ENCODE measurements at places on chromosomes 16 and 17.

DNA sequence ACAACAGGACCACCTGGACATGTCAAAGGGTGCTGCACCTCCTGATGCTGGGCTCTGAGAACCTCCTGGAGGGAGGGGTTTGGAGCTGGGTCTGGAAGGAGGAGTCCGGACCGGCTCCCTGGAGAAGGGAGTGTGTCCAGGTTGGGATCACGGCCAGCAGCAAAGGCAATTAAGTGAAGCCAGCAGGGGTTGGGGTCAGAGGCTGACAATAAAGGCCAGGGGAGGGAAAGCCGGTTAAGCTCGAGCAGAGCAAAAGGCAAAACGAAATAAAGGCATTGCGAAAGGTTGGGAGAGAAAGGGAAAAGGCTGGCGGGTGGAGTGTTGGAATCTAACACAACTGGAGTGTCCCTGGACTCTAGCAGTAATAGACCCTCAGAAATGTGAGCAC lies 992 bp upstream of the CACNG4 start:
- no peak for DNase-seq

- peak; percentile 75 for DNase-seq
Observed at GRCh38 chr16:74466872-74467271, 45.6 kb upstream of the CLEC18B start.

DNA sequence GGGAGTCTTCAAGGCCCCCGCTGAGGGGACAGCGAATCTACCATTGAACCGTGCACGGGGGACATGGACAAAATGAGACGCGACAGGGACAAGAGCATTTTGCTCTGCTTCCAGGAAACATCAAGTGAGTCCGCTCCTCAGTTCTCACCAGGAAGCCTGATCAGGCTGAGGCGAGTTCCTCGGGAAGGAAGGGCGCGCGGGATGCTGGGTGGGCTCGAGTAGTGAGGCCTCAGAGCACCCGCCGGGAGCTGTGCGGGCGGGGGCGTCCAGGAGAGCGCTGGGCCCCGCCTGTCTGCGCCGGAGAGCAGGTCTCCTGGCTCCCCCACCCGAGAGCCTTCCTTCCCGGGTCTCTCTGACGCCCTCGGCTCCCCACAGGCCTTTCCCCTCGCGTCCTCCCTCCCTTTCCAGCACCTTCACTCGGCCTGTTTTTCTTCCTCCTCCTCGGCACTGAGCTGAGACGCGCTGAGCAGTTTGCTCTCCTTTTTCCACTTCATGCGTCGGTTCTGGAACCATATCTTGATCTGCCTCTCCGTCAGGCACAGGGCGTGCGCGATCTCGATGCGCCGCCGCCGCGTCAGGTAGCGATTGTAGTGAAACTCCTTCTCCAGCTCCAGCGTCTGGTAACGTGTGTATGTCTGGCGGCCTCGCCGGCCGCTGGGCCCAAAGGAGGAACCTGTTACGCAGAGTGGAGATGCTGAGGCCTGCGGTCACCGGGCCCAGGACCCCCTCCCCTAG lies 2.6 kb upstream of the HOXB5 start:
- peak; percentile 36 for DNase-seq

DNA sequence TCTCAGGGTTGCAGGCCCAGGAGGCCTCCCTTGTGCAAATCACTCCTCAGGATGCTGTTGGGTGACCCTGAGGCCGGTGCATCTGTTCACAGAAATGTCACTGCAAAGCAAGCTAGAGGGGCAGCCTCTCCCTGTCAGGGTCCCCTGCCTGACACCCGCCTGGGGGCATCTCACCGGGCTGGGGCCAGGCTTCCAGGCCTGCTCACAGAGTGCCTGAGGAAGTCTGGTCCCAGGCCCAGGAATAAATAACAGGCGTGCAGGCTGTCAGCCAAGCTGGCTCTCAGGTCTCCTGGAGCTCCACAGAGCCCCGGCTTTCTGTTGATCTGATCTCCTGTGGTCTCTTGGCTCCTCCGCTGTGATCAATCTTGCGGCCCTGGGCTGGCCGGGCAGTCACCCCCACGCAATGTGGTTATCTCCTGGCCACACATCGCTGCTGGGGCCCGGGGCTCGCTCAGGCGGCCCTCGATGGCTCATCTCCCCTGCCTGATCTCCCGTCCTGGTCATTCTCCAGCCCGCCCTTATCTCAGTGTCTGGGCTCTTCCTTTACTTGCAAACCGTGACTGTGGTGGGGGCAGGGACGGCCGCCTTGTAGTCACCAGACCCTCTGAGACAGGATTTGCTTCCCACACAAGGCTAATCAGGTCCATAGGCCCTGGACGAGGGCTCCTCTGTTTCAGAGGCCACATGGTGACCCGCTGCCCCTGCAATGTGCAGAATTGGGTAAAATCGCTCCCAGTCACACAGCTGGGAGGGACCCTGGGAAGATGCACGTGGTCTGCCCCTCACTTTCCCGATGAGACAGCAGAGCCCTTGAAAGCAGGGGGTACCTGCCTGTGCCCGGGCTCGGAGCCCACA lies 231.2 kb upstream of the GSE1 start:
- no peak for DNase-seq

DNA sequence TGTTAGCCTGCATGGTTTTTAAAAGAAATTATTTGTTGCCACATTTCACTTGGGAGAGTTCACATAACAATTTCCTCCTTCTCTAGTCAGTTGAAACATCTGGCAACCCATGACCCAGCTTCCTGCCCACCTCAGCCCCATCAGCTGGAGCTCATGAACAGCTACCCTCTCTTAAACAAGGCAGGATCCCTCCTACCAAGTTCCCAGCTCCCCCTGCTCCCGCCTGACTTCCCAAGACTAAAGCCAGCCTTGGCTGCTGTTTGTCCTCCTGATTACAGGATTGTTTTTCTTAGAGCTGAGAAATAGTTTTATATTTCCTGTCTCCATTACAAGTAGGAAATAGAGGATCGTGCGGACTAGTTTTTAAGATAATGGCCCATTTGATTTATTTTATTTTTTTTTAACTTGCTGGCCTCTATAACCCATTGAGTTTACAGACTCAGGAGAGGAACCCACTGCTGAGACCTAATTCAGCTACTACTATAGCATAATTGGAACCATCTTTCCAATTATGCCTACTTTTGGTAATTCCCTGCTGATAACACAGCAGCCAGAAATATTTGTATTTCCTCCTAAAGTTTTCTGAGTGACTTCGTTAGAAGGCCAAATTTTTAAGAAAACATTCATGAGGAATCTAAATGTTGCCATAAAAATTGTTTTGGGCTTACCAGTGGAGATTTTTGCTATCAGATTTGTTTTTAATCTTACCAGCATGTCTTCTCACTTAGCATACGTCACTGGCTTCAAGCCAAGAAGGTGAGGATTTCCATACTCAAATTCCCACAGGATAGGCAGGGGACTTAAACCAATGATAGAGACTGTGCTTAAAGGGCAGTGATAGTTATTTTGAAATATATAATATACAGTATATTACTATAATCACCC lies 90.0 kb downstream of the ELAC2 start:
- DNase-seq, result no peak

DNA sequence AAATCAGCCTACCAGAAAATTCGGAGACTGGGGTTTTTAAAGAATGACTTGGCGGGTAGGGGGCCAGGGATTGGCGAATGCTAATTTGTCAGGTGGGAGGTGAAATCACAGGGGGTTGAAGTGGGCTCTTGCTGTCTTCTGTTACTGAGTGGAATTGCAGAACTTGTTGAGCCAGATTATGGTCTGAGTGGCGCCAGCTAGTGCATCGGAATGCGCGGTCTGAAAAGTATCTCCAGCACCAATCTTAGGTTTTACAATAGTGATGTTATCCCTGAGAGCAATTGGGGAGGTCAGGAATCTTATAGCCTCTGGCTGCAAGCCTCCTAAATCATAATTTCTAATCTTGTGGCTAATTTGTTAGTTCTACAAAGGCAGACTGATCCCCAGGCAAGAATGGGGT lies 762 bp upstream of the RBL2 start:
- no peak for DNase-seq

- no peak for DNase-seq
Observed at GRCh38 chr16:79647586-79647985, 47.0 kb upstream of the MAF start.

GRCh38 chr17:80468781-80469493 lies 7.5 kb downstream of the NPTX1 start:
- DNase-seq, result no peak

DNA sequence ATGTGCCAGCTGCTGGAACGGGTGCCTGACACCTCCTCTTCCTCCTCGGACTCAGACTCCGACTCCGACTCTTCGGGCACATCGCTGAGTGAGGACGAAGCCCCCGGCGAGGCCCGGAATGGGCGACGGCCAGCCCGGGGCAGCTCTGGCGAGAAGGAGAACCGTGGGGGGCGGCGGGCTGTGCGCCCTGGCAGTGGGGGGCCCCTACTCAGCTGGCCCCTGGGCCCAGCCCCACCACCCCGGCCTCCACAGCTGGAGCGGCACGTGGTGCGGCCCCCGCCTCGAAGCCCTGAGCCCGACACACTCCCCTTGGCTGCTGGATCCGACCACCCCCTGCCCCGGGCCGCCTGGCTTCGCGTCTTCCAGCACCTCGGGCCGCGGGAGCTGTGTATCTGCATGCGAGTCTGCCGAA lies 6.8 kb downstream of the FBXL19 start:
- no peak for DNase-seq

GRCh38 chr17:6430769-6431168 lies 4.2 kb downstream of the AIPL1 start:
- DNase-seq, result no peak

- DNase-seq, result no peak
Observed at GRCh38 chr17:46026166-46027047, 27.4 kb downstream of the STH start.

DNA sequence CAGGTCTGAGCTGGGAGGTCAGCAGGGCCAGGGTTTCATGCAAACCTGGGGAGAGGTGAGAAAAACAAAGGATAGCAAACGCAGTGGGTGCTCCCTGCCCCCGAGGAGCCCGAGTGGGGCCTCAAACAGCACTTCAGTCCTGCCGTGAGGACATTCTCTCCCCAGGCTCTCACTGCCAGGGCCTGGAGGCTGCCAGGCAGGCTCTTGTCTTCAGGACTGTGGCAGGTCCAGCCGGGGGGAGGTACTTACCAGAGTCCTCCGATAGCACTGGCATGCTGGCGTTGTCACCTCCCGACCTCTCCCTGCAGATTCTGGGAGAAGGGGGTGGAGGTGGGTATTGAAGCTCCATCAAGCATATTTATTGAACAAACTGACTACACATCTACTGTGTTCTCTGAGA lies 1.3 kb downstream of the MPP3 start:
- no peak for DNase-seq

- peak; percentile 98 for DNase-seq
Observed at GRCh38 chr17:44775136-44775837, 16.5 kb downstream of the ADAM11 start.

GRCh38 chr16:85157813-85158742 lies 45.8 kb upstream of the CIBAR2 start:
- no peak for DNase-seq

GRCh38 chr16:74094514-74094913 lies 202.1 kb upstream of the PSMD7 start:
- no peak for DNase-seq

DNA sequence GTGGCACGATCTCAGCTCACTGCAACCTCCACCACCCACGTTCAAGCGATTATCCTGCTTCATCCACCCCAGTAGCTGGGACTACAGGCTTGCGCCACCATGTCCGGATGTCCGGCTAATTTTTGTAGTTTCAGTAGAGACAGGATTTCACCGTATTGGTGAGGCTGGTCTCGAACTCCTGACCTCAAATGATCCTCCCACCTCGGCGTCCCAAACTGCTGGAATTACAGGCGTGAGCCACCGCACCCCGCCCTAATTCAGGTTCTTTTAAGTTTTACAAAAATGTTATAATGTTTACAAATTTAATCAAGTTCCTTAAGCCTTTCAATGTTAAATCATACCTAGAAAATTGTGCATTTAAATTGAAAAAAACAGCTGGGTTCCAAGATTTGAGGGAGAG lies 13.3 kb upstream of the GJD3 start:
- no peak for DNase-seq

GRCh38 chr17:42485680-42486079 lies 27.0 kb downstream of the ATP6V0A1 start:
- DNase-seq, result no peak

- no peak for DNase-seq
Observed at GRCh38 chr17:79632432-79632735, 21.5 kb upstream of the RBFOX3 start.

DNA sequence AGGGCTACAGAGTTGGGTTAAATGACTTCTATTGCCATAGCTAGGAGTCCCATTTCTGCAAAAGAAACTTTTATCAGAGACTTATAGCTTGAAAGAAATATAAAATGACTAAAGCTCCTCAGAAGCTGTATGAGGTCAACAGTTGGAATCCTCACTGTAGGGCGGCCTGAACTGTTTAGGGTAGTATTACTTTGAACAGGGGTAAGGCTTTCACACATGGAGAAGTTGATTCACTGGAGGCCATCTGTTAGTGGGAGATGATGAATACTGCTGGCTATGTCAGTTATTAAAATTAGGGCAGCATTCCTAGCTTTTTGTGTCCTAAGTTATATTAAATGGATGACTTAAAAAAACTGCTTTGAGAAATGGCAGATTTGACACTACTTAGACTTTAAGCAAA lies 6.0 kb downstream of the TTC19 start:
- no peak for DNase-seq

- DNase-seq, result no peak
Observed at GRCh38 chr17:79036596-79036995, 12.6 kb downstream of the C1QTNF1 start.

DNA sequence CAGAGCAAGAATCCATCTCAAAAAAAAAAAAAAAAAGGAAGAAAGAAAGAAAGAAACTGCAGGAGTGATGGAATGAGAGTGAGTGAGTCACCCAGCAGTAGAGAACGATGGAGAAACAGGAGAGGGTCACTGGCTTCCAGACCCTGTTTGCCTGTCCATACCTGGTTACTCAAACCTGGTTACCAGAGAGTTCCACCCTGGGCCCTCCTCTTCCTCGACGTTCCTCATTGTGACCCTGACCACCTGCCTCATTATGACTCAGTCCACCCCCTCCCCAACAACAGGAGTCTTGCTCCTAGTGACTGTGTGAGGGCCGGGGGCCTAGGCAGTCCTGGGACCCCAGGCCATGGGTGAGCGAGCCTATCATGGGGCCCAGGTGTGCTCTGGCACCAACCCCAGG lies at the start of gene SPEM3:
Gene SPEM3, plus strand, starts transcription at position 301 of the 400 bp plus-strand sequence. Its CDS starts 46 bp downstream, at position 347.
- no peak for DNase-seq

DNA sequence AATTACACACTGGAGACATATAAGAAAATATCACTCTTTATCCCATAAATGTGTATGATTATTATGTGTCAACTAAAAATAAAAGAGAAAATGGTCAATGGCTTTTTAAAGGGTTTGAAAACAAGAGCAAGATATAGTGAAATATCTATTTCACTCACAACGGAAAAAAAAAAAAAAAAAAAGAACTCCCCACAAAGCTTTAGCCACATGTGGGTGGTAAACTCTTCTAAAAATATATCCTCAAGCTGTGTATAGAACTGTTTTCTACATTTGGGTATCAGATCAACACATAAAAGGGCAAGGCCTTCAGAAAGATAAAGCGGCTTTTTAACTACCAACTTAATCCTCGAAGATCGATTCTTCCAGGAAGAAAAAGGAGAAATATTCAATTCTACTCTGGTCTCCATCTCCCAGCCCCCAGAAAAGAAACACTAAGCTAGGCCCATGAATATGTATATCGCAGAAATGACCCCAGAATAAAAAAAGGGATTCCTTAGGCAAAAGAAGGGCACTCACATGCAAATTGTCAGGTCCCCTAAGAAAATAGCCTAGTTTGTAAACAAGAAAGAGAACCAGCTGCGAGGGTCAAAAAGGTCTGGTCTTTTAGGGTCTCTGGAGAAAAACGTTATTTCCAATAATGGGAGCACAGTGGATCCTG lies 4.4 kb downstream of the LITAF start:
- no peak for DNase-seq

All from activated CD4-positive, alpha-beta T cell treated with anti-CD3 and anti-CD28 coated beads, Interleukin-2, amount 50 U/mL, for 16 hours (primary cell).